Activated T-cell treated with anti-CD3 and anti-CD28 coated beads for 4 hours (primary cell): ENCODE measurements at places on chromosomes 13 and 19.
A peak's percentile ranks its signal among the peaks of the same experiment; 100 is the strongest.

DNA sequence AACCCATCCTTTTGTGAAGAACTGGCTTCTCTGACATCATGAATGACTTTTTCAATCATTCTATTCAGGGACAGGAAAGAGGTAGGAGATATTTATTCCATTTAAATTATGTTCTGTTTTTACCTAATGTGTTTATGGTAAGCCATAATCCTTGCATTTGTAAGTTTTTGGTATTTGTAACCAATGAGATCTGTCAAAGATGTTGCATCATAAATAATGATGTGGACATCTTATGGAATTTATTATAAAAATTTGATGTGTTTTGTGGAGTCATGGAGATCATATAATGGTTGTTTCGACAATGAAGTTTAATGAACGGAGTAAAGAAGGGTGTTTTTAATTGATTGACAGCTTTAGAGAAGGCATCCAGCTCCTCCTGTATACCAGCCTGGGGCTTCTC, 67.6 kb downstream of the LMO7 start:
- DNase-seq = no peak

DNA sequence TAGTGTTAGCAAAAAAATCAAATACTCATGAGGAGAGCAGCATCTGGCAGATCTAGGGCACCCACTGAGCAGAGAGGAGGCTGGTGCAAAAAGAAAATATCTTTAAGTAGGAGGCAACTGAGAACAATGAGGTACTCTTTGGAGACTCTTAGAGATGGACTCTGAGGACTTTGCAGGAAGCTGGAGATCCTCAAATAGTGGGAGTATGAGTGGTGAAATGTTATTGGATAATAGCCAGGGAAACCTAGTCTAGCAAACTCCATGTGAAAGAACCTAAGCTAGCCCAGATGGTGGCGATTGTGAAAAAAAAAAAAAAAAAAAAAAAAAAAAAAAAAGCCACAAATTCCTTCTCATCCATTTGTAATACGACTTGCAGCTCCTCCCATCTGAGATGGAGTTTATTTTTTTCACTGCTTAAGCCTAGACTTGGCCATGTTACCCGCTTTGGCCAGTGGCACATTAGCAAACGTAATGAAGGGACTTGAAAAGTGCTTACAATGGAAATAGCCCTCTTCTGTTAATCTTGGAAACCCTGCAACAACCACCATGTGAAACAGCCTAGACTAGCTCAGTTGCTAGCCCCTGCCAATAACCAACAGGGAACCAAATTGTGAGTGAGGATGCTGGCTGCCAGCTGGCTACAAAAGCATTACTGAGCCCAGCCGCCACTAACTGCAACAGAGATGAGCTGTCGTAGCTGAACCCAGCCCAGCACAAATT, 476.2 kb downstream of the KLF12 start:
- DNase-seq = no peak

GRCh38 chr13:112171570-112171965, 104.6 kb downstream of the SOX1 start:
- no peak for DNase-seq

- DNase-seq = no peak
These were observed 1.1 kb upstream of the MRI1 start for GRCh38 chr19:13763265-13763664.

DNA sequence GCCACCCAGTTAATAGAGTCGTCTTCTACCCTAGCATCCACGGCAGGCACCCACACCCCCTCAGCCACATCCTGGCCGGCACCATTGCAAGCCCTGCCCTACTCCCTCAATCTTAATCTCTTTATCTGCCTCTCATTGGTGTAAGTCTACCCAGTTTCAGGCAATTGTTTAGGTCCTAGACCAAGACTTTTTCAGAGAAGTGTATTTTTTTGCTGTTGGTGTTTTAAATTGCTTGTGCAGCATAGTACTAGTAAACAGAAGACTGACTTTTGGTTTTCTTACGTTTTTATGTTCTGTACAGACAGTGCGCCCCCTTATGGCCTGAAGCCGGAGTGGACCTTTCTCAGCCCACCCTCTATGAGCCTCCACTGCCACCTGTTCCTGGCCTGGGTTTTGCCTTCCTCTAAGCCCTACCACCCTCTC, 2.3 kb upstream of the LCP1 start:
- DNase-seq = peak; percentile 75

DNA sequence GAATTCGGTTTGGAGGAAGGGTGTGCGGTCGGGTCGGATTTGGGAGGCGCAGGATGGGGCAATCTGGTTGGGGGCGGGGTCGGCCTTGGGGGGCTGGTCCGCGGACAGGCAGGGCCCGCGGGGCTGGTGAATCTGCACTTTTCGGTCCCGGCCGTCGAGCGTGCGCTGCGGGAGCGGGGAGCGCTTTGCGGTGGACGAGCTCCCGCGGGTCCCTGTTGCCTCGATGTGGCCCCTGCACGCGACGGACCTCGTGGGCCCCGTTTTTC, 11.9 kb downstream of the PEAK3 start:
- no peak for DNase-seq

DNA sequence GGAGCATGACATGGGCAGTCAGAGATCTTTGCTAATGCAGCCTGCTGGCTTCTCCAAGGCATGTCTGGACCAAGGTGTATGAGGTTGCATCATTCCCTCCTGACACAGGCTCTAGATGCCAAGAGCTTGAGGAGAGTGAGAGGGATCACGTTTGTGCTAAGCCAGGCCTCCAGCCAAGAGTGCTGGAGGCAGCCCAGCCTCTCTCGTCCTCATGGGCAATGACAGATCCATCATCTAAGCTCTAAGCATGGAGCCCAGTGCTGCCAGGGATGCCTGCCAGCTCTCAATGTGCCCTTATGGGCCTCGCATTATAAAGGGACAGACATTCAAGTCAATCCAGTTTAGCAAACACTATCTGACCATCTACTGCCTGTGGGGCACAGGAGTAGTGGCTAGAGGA, 136.3 kb upstream of the VSTM2B start:
- no peak for DNase-seq

DNA sequence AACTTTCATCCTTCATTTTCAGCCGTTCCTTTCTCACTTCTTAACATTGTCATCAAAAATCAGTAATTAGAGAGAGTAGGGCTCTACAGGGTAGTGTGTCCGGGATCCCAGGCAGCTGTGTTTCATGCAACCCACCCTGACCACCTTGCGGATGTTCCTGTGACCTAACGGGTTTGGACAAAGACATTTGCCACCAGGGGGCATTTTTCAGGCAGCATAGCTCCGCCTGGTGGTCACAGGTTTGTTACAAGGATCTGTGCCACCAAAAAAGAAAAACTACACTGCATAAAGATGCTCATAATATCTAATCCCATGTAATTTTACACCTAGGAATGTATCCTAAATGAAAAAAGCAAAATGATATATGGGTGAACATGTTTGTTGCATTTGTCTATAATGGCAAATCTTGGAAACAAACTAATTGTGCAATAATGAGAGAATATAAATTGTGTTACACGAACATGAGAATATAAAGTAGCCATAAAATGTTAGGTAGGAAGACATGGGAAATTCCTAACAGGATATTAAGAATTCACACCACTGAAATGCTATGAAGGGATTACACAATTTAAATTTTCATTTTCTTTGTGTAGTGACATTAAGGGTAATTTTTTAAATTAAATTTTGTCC, 123.0 kb downstream of the SLC7A1 start:
- peak; percentile 26 for DNase-seq

DNA sequence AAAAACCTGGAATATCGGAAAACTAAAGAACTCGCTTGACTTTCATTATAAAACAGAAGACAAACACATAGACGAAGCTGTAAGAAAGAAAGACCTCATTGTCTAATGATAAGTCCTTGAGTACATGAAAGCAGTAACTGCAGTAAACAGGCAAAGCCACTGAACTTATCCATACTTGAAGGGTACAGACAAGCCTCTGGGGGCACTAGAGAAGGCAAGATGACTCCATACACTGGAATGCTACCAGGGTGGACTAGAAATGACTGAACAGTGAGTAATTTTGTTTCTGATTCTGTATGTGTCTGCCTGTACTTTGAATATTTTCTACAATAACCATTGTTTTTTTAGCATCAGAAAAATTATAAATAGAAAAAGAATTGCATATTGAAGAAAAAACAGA, 507.9 kb downstream of the UQCRFS1 start:
- DNase-seq = no peak

GRCh38 chr19:16051254-16052025, 24.9 kb upstream of the TPM4 start:
- no peak for DNase-seq

DNA sequence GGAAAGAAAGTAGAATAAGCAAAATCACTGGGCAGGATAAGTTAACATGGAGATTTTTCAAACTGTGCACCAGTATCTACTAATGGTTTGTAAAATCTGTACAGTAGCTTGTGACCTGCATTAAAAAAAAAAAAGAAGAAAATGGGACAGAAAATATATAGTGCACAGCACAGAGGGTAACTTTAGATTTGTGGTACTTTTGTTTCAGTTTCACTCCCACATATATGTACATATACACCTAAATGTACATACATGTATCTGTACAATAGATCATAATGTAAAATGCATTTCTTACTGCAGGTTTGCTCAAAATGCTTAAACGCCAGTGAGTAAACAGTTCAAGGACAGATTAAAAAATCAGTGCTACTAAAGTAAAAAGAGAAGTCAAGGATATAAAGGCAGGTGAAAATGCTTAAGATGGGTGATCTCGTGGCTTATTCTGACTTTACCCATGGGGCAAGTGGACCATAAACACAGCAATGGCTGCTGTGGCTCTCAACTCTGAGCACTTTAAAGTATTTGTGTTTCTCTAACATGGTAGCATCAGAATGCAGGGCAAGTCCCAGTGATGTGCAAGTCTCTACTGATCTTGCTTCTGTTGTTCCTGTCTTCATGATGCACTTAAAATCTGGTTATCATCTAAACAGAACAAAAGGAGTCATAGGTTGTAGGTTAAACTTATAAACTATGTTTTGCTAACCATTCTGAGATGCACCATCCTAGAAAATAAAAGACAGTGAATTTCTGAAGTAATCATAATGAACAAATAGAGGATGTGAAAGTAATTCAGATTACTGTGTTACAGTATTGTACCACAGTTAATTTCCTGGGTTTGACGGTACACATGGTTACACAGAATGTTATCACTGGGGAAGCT, 112.3 kb downstream of the MIPEP start:
- no peak for DNase-seq

- DNase-seq = no peak
These were observed 6.6 kb upstream of the LMTK3 start for GRCh38 chr19:48518207-48518606.

GRCh38 chr19:29714371-29714952, 599 bp downstream of the C19orf12 start:
- peak; percentile 36 for DNase-seq

GRCh38 chr13:40470660-40471059, 195.8 kb downstream of the FOXO1 start:
- DNase-seq = no peak

- no peak for DNase-seq
These were observed 7.4 kb upstream of the PGLS start for GRCh38 chr19:17504030-17504429.

DNA sequence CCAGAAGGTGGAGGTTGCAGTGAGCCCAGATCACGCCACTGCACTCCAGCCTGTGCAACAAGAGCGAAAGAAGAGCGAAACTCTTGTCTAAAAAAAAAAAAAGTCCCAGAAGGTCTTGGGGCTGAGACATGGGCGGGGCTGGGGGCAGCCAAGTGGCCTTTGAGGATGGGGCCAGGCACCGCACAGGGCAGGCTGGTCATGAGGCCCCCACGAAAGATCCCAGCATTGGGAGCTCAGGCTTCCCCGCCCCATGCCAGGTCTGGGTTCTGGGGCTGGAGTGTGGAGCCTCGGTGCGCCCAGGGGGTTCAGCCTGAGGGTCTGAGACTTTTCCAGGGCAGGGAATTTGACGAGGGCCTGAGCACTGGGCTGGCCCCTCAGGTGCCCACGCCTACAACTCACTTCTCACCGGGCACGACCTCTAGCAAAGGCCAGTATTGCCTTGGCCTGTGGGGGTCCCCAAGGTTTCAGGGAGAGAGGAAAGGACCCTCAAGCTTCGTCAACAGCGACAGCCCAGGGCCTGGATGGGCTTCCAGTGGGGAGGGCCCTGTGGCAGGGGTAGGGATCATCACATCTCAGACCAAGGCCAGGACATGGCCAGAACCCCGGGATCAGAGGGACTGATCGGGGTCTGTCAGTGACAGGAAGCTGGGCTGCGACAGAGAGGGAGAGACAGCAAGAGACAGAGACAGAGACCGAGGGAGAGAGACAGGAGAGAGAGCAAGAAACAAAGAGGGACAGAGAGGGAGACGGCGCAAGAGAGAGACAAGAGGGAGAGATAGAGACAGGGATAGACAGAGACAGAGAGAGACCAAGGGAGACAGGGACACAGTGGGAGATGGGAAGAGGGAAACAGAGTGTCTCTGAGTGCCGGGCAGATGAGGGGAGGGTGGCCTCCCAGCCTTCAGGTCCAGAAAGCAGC, 7.5 kb upstream of the MEX3D start:
- DNase-seq = no peak

- no peak for DNase-seq
These were observed 11.2 kb upstream of the MYO16 start for GRCh38 chr13:108618233-108618632.

DNA sequence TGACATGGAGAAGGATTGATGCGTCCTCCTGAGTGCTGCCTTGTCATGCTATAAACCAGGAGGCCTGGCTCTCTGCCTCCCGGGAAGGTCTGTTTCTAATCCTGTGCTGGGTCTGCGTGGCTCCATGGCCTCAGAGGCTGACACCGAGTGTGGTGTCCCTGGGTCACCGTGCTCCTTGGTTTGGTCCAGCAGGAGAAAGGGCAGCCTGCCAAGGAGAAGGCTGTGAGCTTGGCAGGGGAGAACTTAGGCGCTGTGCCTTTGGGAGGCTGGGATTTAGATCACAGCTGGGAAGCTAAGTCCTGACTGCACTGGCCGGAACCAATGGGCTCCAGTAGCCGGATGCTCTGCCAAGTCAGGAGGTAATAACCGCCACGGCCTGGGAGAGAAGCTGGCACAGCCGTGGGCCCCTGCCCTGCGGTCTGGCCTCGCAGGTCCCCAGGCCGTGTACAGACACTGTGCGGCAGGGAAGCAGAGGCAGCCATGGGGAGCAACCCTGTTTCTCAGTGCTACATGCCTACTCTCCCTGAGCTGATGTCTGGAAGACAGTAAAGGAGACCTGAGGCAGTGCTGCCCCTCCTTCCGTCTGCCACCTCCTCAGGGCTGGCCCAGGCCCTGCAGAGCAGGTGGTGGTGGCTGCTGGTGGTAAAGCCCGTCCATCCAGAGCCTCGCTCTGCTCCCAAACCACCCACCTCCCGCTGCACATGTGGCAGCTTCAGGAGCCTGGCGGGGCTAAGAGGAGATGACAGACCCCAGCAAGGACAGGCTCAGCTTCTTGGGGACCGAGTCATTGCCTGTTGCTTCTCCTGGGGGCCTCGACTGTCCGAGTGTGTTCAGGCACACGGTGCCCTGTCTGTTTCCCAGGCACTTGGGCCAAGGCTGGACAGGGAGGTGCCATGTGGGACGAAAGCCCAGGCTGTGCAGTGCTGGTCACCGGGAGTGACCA, 44.9 kb downstream of the C13orf46 start:
- DNase-seq = no peak

- DNase-seq = no peak
These were observed at the start of gene RASA3 for GRCh38 chr13:114132419-114133121. Gene RASA3, minus strand, starts transcription at chr13:114132623. Its CDS starts 134 bp downstream, at chr13:114132489.

GRCh38 chr13:57345526-57345925, 178.5 kb downstream of the PRR20E start:
- DNase-seq = no peak
